ENCODE measurements at places on chromosomes 3 and 15.
A peak's percentile ranks its signal among the peaks of the same experiment; 100 is the strongest.

- DNase-seq, result no peak
Measured at GRCh38 chr3:96319166-96319565, 495.2 kb upstream of the EPHA6 start.

DNA sequence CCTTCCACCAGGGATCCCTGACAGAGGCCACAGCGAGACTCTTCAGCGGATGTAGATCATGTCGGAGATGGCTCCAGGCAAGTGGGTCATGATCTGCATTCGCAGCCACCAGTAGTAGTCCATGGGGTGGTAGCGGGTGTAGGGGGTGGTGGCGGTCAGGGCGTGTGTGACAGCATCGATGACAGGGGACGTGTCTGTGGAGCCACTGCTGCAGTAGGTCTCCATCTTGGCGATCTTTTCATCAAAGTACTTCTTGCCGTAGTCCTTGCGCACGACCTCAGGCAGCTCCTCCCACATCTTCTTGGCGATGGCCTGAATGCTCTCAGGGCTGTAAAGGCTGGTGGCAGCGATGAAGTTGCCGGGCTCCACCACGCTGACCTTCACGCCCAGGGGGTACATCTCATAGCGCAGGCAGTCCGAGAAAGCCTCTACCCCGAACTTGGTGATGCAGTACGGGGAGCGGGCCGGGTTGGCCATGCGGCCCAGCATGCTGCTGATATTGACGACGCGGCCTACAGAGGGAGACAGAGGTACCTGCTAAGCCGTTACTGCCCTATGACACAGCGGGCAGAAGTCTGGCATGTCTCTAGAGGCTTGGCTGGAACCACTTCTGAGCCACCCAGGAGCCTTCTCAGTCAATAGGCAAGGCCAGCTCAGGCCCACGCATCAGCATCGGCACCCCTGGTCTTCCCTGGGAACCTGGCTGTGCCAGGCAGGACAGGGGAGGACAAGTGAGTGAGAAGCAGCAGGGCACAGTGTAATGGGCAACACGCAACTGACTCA, 43.7 kb downstream of the BDH1 start:
- no peak for DNase-seq

DNA sequence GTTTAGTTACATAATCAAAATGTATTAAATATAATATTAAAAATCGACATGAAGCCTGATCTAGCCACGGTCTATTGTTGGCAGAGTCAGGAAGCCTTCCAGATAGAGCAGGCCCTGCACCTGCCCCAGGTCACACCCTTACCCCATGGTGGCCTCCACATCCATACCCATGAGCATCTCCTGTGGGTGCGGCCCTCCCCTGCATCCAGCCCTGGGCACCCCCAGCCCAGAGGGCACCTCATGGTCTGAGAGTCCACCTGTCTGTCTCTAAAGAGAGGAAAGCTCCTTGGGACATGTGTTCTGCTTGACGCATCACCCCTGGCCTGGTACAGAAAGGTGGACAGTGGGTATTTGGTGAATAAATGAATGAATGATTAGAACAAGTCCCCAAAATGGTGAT, 37.2 kb upstream of the CSPG4 start:
- DNase-seq, result no peak

DNA sequence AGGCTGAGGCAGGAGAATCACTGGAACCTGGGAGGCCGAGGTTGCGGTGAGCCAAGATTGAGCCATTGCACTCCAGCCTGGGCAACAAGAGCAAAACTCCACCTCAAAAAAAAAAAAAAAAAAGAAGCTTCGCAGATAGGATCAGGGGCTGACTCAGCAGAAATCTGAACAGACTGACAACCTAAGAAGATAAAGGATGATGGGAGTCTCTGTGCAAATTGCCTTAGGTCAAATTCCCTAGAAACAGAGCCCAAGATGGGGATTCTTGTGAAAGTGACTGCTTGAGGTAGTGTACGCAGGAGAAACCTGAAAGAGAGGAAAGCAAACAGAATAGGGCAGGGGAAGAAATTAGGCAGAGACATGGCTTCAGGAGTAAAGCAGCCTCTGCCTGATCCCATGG, 160.8 kb upstream of the LRIG1 start:
- no peak for DNase-seq

GRCh38 chr15:44584162-44584749, 47.3 kb downstream of the EIF3J start:
- no peak for DNase-seq

GRCh38 chr15:88894819-88895767, at the start of gene HAPLN3:
Gene HAPLN3, minus strand, starts transcription at chr15:88895544. Its CDS starts 8,246 bp downstream, at chr15:88887298.
- no peak for DNase-seq

GRCh38 chr3:172707030-172707429, 3.8 kb downstream of the NCEH1 start:
- no peak for DNase-seq

DNA sequence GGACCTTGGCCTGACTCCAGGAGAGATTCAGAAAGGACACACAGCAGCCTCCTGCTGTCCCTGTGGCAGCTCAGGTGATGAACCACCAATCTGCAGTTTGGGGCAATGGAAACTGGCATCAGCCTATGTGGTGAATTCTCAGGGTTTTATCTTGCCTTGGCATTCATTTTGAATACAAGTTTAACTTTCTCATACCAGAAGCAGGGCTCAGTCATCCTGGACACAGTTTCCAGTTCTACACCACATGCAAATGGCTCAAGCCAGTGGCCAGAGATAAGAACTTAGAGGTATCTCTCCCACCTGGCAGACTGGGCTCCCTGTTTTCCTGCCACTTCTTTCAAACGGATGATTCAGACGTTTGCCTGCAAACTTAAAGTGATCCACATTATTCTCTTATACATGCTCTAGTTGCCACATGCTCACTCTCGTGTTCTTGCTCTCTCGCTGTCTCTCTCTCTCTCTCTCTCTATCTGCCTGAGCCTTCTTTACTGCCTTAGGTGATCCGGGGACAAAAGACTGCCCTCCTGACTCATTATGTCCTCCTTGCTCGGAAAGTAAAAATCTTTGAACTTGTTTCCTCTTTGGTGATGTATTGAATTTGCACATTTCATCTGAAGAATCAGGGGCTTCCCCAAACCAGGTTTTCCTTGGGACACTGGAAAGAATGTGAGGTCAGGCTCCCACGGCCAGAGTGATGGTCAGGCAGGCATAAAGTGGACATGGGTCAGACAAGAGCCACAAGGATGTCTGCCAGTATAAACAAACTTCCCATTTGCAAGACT, 99.6 kb upstream of the STT3B start:
- no peak for DNase-seq

DNA sequence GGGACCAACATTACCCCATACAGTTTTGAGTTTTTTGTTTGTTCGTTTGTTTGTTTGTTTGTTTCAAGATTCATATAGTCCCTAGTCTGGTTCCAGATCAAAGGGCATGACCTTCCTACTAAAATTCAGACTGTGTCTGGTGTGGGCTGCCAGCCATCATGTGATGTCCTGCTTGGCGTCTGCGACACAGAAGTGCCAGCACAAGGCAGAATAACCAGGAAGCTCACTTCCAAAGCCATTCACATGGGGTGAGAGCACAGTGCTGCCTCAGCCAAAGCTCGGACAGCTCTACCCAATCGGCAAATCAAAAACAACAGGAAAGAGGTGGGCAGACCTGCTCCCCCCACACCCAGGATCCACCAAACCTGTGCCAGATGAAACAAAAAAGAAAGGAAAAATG, 142.6 kb upstream of the THBS1 start:
- no peak for DNase-seq

GRCh38 chr3:107188262-107188661, 189.0 kb upstream of the CCDC54 start:
- DNase-seq, result no peak

GRCh38 chr15:31062310-31062847, 39.1 kb downstream of the TRPM1 start:
- no peak for DNase-seq

- DNase-seq, result peak; percentile 34
Measured at GRCh38 chr3:183285828-183286457, 32.9 kb downstream of the B3GNT5 start.

- DNase-seq, result no peak
Measured at GRCh38 chr3:15820911-15821310, 23.1 kb upstream of the ANKRD28 start.

DNA sequence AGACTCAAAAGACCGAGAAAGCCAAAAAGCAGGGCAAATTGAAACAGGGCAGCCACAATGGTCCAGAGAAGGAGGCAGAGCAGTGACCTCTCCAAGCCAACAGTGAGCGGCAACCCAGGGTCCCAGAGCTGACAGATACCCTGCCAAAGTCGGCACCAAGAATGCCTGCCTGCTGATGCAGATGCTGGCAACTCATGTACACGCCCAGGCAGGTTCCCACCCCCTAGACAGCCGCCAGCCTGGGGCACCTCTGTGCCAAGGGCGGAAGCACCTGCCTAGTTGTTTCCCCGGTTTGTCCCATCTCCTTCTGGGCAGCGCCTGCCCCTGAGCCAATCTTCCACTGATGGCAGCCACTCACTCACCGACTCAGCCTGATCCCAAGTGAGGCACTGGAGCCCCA, 22.1 kb downstream of the KLHL25 start:
- DNase-seq, result no peak

DNA sequence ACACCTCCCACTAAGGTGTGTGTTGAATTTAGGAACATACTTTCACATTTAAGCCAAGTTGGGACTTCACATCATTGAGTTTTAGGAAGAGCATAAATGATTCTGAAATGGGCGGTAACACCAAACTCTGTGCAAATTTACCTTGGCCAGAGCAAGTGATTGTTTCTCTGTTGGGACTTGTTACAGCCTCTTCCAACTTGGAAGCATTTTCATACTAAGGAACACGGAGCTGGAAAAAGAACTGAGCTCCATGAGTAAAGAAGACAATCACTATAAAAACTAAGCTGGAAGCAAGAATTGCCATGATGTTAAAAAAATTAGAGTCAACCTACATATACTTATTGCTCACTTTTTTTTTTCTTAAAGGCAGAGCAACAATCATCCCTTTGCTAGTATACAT, 371.3 kb downstream of the ERC2 start:
- DNase-seq, result no peak

GRCh38 chr15:78047761-78048627, 29.5 kb downstream of the TBC1D2B start:
- no peak for DNase-seq
